Stimulated activated CD4-positive, alpha-beta T cell treated with anti-CD3 and anti-CD28 coated beads, Interleukin-4, amount 100 ng/mL, for 4 hours (primary cell): ENCODE measurements at places on chromosomes 3 and 15.

GRCh38 chr15:45498701-45499100 is 23.9 kb downstream of the SLC30A4 start:
- DNase-seq = no peak

GRCh38 chr3:77931255-77932009 is 891.5 kb downstream of the ROBO2 start:
- DNase-seq = no peak

- no peak for DNase-seq
These were observed 62.5 kb upstream of the LRRC3B start for GRCh38 chr3:26560081-26560480.

DNA sequence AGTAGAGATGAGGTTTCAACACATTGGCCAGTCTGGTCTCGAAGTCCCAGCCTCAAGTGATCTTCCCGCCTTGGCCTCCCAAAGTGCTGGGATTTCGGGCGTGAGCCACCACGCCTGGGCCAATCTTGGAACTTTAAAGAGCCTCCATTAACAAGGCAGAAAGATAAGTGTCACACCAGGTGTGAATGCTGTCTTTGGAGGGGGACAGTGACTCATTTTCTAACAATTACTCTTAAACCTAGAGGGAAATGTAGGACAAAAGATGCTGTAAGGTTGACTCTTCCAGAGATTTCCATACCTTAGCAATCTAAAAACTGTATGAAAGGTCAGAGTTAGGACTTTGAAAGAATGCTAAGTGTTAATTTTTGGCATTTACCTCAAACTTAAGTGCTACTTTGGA is 84.9 kb downstream of the FNDC3B start:
- DNase-seq = no peak

GRCh38 chr3:39638301-39638700 is 170.8 kb downstream of the MOBP start:
- no peak for DNase-seq

DNA sequence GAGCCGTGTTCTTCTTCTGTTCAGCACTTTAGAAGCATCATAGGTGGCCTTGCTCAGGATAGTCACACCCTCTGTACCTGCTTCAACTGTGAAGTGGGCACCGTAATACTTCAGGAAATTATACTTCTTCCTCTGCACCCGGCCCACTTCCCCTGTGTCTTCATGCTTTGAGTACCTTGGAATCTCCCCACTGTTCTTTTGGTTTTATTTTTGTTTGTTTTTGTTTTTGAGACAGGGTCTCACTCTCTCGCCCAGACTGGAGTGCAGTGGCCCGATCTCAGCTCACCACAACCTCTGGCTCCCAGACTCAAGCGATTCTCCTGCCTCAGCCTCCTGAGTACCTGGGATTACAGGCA is 1.7 kb downstream of the P2RY14 start:
- DNase-seq = no peak
